ENCODE measurements at places on chromosomes 5 and 9. TPM values are rescaled to one million over a fixed set of nuclear protein-coding genes. Genes with fewer than 3 reads are reported as not detected.

GRCh38 chr5:181087309-181087708 lies 43.7 kb downstream of the OR2V1 start:
- H3K27ac ChIP-seq, result no peak overlapping the region
- no peak overlapping the region for H3K4me3 ChIP-seq
- H3K27me3 ChIP-seq, result no peaks in the 10 kb centered on the region
- no peak for DNase-seq
- H3K4me1 ChIP-seq, result no peaks in the 10 kb centered on the region

DNA sequence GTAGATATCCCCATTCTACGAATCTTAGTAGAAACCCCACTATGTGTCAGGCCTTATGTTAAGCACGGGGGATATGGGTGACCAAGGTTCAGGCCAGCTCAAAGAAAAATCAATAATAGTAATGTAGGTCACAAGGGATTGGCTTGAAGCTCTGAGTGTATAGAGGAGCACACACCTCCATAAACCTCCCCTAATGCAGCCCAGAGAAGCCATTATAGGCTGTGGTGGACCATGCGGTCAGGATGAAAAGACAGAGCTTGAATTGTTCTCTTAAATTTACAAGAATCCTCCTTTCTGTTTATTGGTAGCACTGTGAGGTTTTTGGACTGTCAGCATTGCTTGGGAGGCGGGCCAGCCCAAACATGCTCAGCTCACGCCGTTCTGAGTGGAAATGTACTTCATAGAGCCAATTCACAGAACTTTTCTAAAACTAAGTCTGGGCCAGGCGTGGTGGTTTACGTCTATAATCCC lies 9.1 kb downstream of the PDE6A start:
- no peaks in the 10 kb centered on the region for H3K36me3 ChIP-seq
- peaks cover 7% of the 10 kb centered on the region for H3K27me3 ChIP-seq
- H3K4me3 ChIP-seq, result no peak overlapping the region
- no peak overlapping the region for H3K27ac ChIP-seq
- DNase-seq, result no peak

GRCh38 chr5:151622367-151623088 lies 31.4 kb upstream of the FAT2 start:
- H3K4me1 ChIP-seq, result no peaks in the 10 kb centered on the region
- no peak overlapping the region for H3K4me3 ChIP-seq
- H3K27me3 ChIP-seq, result peaks cover 3% of the 10 kb centered on the region
- no peak for DNase-seq

GRCh38 chr5:75567710-75568109 lies 43.5 kb upstream of the ANKDD1B start:
- no peak overlapping the region for H3K27ac ChIP-seq
- peaks cover 13% of the 10 kb centered on the region for H3K4me1 ChIP-seq
- H3K4me3 ChIP-seq, result no peak overlapping the region
- peaks cover 9% of the 10 kb centered on the region for H3K36me3 ChIP-seq
- no peak for DNase-seq

GRCh38 chr5:78640662-78641474 lies 7.7 kb downstream of the LHFPL2 start:
- H3K27ac ChIP-seq, result no peak overlapping the region
- H3K27me3 ChIP-seq, result peaks cover 6% of the 10 kb centered on the region
- no peak for DNase-seq
- H3K4me3 ChIP-seq, result no peak overlapping the region

DNA sequence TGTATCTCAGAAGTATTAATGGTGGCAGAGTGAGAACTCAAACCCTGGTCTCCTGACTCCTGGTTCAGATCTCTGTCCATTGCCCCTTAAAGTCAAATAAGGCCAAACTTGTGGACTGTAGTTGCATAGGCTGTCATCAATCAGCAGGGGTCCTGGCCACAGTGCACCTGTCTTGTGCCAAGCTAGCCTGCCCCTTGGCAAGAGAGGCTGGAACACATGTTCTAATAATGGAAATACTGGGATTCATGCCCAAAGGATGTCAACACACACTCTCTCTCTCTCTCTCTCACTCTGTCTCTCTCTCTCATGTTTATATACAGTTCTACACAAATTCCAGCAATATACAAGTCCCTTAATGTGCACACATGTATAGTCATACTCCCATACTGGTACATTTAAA lies 44.3 kb downstream of the GLRA1 start:
- H3K27ac ChIP-seq, result no peak overlapping the region
- no peaks in the 10 kb centered on the region for H3K36me3 ChIP-seq
- no peak overlapping the region for H3K4me3 ChIP-seq
- no peaks in the 10 kb centered on the region for H3K27me3 ChIP-seq
- H3K4me1 ChIP-seq, result no peaks in the 10 kb centered on the region

DNA sequence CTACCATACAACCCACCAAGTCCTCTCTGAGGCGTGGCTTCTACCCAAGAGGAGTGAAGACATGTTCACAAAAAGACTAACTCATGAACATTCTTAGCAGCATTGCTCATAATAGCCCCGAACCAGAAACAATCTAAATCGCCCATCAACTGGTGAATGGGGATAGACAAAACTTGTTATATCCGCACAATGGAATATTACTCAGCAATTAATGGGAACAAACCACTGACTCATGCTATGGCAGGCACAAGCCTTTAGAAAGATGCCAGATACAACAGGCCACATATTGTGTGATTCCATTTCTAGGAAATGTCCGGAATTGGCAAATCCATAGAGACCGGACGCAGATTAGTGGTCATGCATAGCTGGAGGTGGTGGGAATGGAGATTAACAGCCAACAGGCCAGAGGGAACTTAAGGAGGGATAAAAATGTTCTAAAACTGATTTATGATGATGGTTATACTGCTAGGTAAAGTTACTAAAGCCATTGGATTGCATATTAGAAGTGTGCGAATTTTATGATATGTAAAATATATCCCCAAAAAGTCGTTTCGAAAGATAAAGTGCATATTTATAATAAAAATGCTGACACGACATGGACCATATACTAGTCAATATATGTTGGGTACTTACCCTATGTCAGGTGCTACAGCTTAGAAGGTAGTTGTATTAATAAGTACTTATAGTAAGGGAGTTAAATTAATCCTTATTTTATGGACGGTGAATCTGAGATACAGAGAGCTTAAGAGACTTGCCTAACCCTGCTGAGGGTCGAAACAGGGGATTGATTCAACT lies 55.4 kb downstream of the LHX2 start:
- no peaks in the 10 kb centered on the region for H3K36me3 ChIP-seq
- no peak overlapping the region for H3K27ac ChIP-seq
- no peak overlapping the region for H3K4me3 ChIP-seq
- no peaks in the 10 kb centered on the region for H3K4me1 ChIP-seq
- no peak for DNase-seq
- no peaks in the 10 kb centered on the region for H3K27me3 ChIP-seq

DNA sequence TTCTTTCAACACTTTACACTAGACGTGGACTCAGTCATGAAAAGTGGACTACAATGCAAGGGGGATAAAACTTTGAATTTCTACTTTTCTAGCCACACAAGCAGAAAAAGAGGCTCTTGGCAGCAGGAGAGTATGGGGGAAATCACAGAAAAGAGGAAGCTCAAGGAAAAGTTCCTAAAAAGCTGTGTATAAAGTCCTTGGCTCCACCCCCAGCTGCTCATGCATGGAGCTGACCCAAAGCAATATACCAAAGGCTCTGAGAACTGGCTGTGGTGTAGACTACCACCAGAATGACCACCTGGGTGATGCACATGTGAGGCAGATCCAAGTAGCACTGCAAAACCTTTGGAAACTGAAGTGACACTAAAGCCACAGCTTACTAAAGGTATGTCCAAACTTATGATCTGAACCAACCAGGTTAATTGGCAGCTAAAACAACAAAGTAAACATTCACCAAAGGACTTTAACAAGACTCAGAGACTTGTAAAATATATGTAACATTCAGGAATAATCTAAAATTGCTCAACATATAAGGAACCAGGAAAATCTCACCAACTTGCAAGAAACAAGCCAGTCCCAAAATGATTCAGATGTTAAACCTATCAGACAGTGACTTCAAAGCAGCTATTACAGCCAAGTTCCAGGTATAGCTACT lies 55.5 kb upstream of the RASGRF2 start:
- H3K27ac ChIP-seq, result no peak overlapping the region
- H3K4me1 ChIP-seq, result no peaks in the 10 kb centered on the region
- no peak for DNase-seq
- H3K27me3 ChIP-seq, result no peaks in the 10 kb centered on the region
- H3K4me3 ChIP-seq, result no peak overlapping the region

- H3K36me3 ChIP-seq, result no peaks in the 10 kb centered on the region
- no peaks in the 10 kb centered on the region for H3K4me1 ChIP-seq
- peaks cover 6% of the 10 kb centered on the region for H3K27me3 ChIP-seq
- no peak overlapping the region for H3K4me3 ChIP-seq
These were observed 249.7 kb upstream of the DAB2 start for GRCh38 chr5:39674209-39675082.

DNA sequence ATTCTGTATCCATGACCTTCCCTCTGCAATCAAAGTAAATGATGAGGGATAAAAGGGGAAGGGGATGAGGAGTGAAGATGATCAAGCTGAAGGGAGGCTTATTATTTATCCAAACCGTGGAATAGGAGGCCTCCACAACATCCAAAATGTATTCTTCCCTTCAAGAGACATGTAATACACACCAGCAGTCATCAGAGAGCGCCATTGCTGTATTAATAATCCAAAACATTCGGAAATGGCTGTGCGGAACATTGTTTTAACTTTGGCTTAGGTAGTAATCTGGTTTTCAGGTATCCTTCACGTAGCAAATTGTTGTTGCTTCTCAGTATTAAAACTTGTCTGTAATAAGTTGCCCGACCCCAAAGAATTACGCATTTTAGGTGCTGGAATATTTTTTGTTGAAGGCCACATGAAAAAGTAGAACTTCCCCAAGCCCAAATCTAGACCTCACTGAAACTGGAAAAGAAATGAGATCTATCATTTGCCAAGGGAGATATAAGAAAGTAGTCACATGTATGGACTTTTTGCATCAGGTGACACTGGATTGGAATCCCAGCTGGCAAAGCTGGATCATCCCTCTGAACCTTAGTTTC lies 2.6 kb upstream of the BOD1 start:
- no peaks in the 10 kb centered on the region for H3K36me3 ChIP-seq
- no peak overlapping the region for H3K4me3 ChIP-seq
- no peak overlapping the region for H3K27ac ChIP-seq
- DNase-seq, result peak; percentile 67

- no peak overlapping the region for H3K27ac ChIP-seq
- no peak overlapping the region for H3K4me3 ChIP-seq
- peaks cover 5% of the 10 kb centered on the region for H3K4me1 ChIP-seq
- peaks cover 12% of the 10 kb centered on the region for H3K27me3 ChIP-seq
- H3K36me3 ChIP-seq, result no peaks in the 10 kb centered on the region
- DNase-seq, result no peak
These were observed 5.3 kb downstream of the ALDH7A1 start for GRCh38 chr5:126589536-126590297.

GRCh38 chr5:131209506-131210150 lies 38.9 kb downstream of the LYRM7 start:
- peak overlapping the region; percentile 80 for H3K4me3 ChIP-seq
- peaks cover 28% of the 10 kb centered on the region for H3K4me1 ChIP-seq
- peak overlapping the region; percentile 86 for H3K27ac ChIP-seq
- DNase-seq, result peak; percentile 70
- no peaks in the 10 kb centered on the region for H3K27me3 ChIP-seq

The CFAP157 gene
- not detected for total RNA-seq

The CLK4 gene
- total RNA-seq, result 86.4 TPM

The SLC6A3 gene
- not detected for total RNA-seq

The NMUR2 gene
- not detected for total RNA-seq

The HCN1 gene
- total RNA-seq, result not detected

The ZNF462 gene
- 1.7 TPM for total RNA-seq

The PLCXD3 gene
- total RNA-seq, result not detected
